Stimulated activated CD8-positive, alpha-beta memory T cell treated with anti-CD3 and anti-CD28 coated beads, Interleukin-15, amount 100 ng/mL, for 48 hours (primary cell): ENCODE measurements at places on chromosomes 13 and 19.

GRCh38 chr13:95536632-95537241 is 15.8 kb upstream of the CLDN10 start:
- no peak for DNase-seq

- no peak for DNase-seq
Measured at GRCh38 chr13:77928909-77929308, 10.3 kb upstream of the EDNRB start.

DNA sequence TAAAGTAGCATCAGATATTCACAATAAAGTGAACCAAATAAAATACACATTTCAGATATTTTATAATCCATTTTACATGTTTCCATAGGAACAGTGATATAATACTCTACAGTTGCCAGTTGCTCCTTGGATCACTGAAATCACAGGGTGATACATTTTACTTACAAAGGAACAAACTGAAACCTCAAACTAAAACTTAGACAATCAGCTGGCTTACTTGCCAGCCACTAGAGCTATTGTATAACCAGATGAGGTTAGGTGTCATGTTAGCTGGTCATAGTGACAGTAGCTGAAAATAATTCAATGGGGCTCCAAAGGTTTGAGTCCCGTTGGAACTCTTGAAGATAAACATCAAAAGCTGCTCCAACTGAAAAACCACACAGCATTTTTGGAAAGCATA is 274.6 kb downstream of the ITGBL1 start:
- no peak for DNase-seq

DNA sequence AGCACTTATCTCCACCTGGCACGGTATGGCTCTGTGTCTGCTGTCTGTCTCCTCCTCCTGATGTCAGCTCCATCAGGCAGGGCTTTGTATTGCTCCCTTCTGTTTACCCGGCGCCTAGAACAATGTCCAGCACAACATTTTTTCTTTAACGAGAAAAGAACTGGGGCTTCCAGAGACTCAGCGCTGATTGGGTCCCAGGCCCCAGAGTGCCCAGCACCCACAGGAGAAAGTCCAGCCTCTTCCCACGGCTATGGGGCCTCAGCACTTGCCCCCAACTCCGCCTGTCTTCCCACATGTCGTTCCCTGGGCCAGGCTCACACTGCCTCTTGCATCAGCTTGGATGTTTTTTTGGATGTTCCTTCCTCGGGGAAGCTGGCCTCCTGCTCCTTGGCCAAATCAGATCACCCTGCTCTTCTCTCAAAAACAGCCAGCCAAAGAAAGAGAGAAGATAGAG is 6.9 kb downstream of the MYPOP start:
- DNase-seq, result no peak

DNA sequence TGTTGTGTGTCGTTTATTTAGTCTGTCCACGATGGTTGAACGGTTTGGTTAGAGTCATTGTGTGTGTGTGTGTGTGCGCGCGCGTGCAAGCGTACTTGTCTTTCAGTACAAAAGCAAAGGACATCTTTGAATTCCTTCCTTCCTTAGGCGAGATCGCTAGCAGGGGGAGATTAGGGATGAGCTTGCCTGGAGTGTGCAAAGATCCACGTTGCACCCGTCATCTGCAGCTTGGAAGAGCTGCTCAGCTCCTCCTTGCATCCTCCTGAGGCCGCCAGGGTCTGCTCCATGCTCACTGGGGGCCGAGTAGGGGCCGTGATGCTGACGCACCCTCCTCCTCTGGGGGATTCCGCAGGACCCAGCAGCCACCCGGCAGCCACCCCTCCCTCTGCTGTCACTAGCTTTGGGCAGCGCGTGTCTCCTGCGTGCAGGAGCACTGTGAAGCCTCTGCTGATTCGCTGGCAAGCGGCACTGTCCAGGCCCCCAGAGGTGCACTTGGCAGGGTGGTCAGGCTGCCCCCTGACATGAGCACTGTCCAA is 137.3 kb downstream of the KDM4B start:
- DNase-seq, result no peak

DNA sequence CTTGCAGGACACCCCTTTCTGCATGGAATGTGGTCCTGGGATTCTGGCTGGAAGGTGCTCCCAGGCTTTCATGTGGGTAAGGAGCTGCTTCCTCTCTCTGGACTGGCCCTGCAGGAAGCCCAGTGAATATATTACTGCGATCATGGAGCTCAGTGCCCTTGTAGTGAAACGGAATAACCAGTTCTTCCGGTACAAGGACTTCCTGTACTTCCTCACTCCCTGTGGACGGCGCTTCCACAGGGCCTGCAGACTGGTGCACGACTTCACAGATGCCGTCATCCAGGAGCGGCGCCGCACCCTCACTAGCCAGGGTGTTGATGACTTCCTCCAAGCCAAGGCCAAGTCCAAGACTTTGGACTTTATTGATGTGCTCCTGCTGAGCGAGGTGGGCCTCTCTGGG is 8.0 kb downstream of the CYP4F8 start:
- no peak for DNase-seq

- DNase-seq, result no peak
Measured at GRCh38 chr13:88908961-88909441, 1237.8 kb downstream of the SLITRK5 start.

DNA sequence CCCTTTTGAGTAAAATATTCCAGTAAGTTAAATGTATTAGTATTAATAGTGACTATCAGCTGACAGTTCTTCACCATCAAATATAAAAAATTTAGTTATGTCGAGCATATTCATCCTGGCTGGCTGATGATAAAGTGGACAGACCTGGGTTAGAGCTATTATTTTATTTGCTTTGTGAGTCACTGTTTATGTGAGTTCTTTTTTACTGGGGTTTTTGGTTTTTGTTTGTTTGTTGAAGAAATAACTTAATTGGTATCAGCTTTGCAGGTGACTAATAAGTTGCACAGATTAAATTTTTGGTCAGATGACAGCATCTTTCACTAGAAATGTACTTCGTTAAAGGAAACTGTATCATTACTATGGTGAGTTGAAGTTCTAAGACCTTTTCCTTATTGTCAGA is 224.7 kb downstream of the GGACT start:
- DNase-seq, result no peak

DNA sequence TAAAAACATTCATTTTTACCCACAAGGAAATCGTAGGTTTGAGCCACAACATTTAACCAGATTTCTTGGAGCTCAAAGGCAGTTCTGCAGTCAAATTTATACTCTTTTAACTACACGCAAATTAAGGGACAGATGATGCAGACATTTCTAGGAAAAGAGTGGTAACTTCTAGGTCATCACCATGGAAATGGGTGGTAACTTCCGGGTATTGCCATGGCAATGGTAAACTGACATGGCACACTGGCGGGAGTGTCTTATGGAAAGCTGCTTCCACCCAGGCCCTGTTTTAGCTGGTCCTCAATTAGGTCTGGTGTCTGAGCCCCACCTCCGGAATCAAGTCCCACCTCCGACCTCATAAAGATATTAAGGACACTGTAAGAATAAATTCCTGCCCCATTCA is 10.4 kb upstream of the LYPD5 start:
- no peak for DNase-seq

DNA sequence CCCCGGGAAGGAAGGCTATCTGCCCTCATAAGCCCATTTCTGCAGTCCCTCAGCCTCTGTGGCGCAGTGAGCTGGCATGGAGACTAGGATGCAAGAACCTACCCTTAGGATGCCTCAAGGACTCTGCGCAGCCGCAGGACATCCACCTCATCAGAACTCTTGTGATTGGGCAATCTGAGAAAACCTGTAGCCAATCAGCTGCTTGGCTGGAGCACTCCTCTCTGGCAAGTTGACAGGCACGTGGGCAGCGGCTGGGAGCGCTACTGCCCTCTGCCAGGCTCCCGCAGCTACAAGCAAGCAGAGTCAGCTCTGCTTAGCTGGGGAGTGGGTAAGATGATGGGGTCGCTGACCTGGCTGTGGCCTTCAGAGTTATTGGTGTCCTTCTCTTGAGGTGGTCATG is 1.5 kb upstream of the ECSIT start:
- DNase-seq, result peak; percentile 49

GRCh38 chr13:43089912-43090498 is 66.6 kb downstream of the DNAJC15 start:
- DNase-seq, result no peak

DNA sequence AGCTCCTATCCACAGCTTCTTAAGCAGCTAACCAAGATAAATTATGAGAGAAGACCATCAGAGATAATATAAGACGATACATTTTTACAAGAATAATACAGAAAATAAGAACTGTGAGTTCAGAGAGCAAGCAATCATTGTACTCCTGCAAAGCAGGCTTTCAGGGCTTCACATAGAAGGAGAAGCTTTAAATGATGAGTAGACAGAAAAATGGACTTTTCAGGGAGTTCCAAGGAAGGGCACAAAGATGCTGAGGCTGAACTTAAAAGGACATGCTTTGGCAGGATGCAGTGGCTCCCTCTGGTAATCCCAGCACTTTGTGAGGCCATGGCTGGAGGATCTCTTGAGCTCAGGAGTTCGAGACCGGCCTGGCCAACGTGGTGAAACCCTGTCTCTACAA is 159.5 kb downstream of the POU4F1 start:
- no peak for DNase-seq

DNA sequence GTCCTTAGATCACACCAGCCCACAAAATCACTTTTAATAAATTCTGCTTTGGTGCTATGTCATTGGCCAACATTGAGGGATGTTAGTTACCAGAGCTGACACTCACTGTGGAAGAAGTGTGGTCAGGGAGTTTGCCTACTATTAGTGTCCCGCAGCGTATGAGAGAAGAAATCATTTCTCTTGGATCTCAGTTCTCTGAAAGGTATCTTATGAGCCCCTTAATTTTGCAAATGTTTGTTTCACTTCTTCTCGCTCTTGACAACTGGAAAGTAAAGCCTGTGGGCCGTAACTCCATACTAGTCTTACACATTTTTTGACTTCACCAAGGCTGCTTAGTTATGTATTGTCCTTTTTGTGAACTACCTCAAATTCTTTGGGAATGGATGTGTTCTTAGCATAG is 80.9 kb downstream of the FLT1 start:
- no peak for DNase-seq

DNA sequence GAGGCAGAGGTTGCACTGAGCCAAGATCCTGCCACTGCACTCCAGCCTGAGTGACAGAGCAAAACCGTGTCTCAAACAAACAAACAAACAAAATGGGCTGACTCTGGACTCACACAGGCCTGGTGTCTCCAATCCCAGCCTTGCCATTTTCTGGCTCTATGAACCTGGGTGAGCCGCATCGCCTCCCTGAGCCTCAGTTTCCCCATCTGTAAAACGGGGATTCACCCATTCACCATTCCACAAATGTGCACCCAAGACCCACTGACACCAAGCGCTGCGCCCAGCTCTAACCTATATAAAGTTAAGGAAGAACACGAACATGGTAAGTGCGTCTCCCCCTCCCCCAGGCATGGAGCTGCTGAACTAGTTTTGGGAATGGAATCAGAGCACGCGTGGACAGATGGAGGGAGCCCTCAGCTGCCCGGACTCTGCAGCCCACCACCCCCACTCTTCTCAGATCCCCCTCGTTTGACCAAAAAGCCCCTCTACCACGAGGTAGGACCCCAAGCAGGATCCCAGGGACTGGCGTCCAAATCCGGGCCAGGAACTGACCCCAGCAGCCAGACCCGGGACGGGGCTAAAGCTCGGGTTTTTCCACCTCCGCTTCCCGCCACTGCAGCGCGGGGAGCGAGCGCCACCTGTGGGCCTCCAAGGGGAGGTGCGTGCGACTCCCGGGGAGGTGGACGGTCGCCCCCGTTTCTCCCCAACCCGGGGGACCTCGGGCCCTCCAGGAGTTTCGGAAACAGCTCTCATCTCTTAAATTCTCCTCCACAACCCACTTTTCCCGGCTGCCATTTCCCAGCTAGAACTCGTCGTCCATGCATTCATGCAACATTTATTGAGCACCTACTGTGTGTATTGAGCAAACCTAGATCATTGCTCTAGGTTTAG is 33.0 kb upstream of the ADGRE5 start:
- DNase-seq, result peak; percentile 52

GRCh38 chr19:31733591-31733990 is 384.4 kb upstream of the TSHZ3 start:
- DNase-seq, result no peak

DNA sequence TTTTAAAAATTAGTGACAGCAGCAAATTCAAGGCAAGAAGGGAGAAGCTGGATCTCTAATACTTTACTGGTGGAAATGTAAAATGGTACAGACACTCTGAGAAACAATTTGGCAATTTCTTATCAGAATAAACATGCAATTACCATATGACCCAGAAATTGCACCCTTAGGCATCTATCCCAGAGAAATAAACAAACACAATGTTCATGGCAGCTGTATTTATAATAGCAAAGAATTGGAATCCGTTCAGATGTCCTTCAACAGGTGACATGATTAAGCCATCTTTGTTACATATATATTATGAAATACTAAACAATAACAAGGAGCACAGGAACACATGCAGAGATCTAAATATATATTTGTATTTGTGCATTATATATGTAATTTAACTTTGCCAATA is 756.5 kb downstream of the SLITRK1 start:
- no peak for DNase-seq

GRCh38 chr19:6861683-6862286 is 25.6 kb upstream of the ADGRE1 start:
- no peak for DNase-seq

DNA sequence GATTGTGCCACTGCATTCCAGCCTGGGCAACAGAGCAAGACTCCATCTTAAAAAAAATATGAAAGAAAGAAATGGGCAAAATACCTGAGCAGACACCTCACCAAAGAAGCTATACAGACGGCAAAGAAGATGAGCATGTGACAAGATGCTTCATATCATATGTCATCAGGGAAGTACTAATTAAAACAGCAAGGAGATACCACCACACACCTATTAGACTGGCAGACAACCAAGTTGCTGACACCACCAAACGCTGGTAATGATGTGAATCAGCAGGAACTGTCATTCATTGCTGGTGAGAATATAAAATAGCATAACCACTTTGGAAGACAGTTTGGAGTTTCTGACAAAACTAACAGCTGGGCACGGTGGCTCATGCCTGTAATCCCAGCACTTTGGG is 11.5 kb upstream of the TFDP1 start:
- DNase-seq, result no peak

- DNase-seq, result no peak
Measured at GRCh38 chr19:8700956-8701355, 2.4 kb upstream of the ACTL9 start.

DNA sequence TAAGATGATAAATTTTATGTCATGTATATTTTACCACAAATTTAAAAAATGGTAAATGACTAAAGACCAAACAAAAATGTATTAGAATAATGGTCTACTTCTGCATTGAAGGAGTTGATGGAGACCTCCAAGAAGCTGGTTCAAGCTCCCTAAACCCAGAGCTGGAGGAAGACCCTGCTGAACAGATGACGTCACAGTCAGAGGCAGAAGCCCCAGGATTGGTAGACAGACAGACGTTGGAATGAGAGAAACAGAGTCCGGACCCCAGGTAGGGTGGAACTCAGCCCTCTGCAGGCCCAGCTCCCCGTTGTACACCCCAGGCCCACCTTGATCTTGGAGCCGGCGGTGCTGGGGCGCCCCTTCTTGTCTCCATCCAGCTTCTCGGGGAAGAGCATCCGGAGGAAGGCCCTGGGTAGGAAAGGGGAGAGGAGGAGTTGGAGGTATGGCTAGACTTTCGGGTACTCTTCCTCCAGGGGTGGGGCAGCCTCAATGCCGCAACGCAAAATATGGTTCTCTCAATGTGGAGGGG is 25.7 kb upstream of the ZNF414 start:
- no peak for DNase-seq
